ENCODE measurements at places on chromosomes 1 and 21.

DNA sequence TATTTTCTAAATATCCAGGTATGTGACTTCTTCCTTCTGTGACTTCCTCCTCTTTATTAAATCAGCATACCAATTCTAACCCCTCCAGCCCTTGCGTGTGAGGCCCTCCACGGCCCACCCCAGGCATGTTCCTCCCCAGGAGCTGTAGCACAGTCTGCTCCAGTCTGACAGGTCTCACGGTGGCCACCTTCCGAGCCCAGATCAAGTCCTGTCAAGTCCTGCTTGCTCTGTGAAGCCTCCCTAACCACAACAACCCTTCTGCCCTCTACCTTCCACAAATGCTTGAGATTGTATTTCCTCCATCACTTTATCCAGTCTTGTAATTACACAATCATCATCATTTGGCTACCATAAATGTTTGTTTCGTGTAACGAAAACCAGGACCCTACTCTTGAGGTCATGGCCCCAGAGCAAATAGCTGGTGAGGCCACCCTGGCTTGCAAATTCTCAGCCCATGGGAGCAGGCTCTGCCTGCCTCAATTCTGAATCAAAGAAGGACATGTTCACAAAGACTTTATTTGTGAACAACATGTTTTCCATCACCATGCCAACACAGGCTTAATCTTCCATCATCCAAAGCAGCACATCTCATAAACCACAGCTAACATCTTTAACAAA lies 33.0 kb upstream of the S100A7 start:
- no peak for DNase-seq

- DNase-seq = no peak
Observed at GRCh38 chr1:14765773-14766172, 167.3 kb downstream of the KAZN start.

- DNase-seq = peak; percentile 61
Observed at GRCh38 chr1:186875896-186876835, 47.4 kb downstream of the PLA2G4A start.

DNA sequence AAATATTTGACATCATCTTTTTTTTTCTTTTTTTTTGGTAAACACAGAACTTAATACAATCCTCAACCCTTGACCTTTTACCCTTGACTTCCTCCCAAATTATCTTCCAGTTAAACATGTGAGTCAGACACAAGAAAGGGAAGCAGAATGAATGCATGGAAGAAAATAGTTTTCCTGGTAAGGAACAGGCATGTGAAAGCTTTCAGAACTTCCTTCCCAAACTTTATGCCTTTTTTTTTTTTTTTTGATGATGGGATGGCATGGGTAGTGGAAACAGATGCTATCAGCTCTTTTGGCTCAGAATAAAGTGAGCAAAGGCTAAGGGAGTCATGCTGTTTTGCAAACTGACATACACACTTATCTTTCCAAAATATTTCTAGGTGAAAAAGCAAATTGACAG lies 1079.1 kb downstream of the TTLL7 start:
- no peak for DNase-seq

DNA sequence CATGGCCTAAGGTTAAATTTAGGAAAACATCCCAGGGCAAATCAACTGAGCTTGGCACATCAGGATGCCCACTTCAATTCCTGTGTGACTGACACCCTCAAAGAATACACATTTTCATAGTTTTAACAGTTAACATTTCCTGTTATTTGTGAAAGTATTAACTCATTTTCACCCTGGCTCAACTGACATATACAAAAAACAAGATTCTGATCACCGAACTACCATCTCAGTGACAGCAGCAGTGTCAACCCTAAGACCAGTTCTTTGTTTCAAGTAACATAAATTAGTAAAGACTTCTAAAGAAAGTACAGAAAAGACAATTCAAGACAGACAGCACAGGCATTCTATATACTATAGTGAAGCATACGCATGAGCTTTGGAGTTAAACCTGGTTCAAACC lies 69.0 kb upstream of the SDC3 start:
- DNase-seq = no peak

- DNase-seq = no peak
Observed at GRCh38 chr1:11944358-11944931, 9.9 kb downstream of the PLOD1 start.

GRCh38 chr21:44943686-44944550 lies 4.1 kb downstream of the SLX9 start:
- no peak for DNase-seq

DNA sequence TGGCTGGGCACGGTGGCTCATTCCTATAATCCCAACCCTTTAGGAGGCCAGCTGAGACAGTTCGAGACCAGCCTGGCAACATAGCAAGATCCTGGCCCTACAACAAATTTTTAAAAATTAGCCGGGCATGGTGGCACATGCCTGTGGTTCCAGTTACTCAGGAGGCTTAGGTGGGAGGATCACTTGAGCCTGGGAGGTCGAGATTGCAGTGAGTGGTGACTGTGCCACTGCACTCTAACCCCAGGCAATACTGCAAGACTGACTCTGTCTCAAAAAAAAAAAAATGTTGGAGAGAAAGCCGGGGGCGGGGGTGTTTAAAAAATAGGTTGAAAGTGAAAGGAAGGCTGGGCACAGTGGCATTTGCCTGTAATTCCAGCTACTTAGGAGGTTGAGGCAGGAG lies 16.5 kb downstream of the CLDN19 start:
- no peak for DNase-seq

GRCh38 chr1:237999426-238000052 lies 108.8 kb upstream of the ZP4 start:
- DNase-seq = no peak

DNA sequence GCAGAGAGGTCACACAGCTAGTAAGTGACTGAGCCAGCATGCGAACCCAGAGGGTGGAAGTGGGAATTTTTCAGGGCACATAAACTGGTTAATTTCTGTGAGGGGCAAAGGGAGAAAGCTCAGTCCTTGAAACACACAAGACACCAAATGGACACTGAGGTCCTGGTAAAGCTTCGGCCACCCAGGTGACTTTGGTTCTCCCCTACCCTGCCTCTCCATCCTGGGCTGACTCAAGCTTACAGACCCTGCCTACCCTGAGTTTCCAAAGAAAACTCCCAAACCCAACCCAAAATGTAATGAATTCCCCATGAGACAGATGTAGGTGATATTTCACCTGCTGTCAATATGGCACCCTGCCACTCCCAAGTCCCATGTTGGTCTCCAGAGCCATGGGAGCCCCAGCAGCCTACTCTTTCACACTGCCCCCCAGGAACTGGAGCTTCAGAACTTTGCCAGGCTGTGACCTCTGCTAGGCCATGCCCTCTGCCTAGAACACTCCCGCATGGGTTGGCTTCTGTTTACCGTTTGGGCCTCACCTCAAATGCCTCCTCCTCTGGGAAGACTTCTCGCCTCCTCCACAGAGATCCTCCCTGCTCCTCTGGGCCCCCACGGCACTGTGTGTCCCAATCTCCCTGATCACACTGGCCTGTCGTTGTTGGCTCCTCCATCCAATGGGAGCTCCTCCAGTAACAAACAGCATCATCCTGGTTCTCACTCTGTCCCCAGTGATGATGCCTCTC lies 3.7 kb upstream of the LRP8 start:
- DNase-seq = peak; percentile 30

DNA sequence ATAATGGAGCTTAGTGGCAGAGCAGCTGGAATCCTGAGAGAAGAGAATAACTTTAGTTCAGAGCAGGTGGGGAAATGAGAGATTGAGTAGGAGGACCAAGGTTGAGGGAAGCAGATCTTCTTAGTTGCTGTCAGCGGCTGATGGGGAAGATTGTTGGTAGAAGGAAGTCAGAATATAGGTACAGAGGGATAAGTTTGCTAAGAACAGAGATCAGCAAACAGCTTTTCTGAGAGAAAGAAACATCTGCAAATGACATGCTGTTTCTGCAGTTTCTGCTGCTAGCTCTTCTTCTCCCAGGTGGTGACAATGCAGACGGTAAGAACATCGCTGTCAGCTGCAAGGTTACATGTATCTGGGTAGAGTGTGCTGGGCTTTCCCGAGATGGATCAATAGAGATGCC lies at the start of gene CD1C:
Gene CD1C (plus strand): TSS at position 113 of the 400 bp plus-strand sequence. CDS start 142 bp downstream, at position 255.
- no peak for DNase-seq
